ENCODE measurements at places on chromosomes 6 and 20.

DNA sequence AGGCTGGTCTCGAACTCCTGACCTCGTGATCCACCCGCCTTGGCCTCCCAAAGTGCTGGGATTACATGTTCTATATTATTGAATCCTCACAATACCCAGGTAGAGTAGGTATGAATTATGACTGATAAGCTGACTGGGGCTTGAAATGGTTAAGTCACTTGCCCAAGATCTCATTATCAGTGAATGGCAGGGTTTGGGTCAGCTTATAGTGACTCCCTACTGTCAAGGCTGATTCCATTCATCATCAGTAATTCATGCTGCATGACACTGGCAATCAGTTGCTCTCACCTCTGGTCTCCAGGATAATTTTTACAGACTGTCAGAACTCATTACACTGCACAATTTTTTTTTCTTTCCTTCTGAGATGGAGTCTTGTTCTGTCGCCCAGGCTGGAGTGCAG lies 127.6 kb downstream of the KIF13A start:
- no peak for DNase-seq

- DNase-seq = no peak
Observed at GRCh38 chr20:14333721-14334120, 3.7 kb downstream of the FLRT3 start.

DNA sequence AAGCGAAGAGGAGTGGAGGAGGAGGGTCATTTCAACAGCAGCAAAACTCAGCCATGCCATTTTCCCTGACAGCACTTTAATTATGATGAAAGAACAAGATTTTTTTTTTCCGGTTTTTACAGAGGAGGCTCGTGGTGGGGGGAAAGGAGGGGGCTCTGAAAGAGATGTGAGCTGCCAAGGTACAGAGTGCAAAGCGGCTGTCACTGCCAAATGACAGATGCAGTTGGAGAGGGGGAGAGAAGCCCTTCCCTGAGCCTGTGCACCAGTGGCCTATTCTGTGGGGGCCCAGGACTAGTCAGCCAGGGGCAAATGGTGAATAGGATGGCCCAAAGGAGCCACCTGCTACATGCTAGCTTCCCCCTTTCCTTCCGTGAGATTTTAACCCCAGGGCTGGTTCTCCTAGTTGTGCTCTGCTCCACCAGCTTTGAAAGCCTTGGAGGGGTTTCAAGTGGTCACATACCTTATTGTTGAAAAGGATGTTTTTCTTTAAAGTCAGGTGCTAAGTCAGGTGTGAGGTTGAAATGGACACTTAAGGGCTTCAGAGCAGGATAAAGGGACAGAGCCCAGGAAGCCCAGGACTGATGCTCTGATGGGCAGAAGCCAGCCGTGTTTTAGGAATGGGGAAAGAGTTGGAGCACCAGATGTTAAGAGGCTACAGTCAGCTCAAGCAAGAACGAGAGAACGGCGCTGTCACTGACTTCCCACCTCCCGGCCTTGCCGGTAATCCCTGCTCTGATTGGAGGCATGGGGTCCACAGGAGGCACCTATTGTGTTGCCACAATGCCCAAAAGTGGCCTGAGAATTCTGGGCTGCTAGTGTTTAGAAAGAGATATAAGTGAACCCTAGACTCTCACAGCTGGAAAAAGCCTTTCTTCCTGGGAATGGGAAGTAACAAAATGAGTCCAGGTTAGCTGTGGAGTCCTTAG lies 24.8 kb downstream of the GNAS start:
- no peak for DNase-seq

- DNase-seq = peak; percentile 64
Observed at GRCh38 chr6:137309078-137309762, 90.0 kb upstream of the IFNGR1 start.

DNA sequence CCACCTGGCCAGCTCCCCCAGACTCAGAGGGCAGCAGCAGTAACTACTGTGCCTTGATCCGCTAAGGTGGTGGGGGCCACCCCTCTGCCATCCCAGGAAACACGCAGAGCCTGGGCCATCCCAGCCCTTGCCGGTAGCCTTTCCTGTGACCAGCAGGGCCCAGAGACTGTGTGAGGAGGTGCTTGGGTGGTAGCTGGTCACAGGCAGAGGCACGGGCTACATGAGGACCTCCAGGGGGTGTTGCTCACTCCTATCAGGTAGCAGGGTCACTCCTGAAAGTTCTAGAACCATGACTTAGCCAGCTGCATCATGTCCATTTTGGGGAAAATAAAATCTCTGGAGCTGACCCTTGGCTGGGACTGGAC lies 22.8 kb downstream of the PCMTD2 start:
- no peak for DNase-seq

- DNase-seq = no peak
Observed at GRCh38 chr20:23078351-23079015, 7.6 kb downstream of the CD93 start.

- no peak for DNase-seq
Observed at GRCh38 chr6:169957351-169957963, 206.0 kb downstream of the ERMARD start.

DNA sequence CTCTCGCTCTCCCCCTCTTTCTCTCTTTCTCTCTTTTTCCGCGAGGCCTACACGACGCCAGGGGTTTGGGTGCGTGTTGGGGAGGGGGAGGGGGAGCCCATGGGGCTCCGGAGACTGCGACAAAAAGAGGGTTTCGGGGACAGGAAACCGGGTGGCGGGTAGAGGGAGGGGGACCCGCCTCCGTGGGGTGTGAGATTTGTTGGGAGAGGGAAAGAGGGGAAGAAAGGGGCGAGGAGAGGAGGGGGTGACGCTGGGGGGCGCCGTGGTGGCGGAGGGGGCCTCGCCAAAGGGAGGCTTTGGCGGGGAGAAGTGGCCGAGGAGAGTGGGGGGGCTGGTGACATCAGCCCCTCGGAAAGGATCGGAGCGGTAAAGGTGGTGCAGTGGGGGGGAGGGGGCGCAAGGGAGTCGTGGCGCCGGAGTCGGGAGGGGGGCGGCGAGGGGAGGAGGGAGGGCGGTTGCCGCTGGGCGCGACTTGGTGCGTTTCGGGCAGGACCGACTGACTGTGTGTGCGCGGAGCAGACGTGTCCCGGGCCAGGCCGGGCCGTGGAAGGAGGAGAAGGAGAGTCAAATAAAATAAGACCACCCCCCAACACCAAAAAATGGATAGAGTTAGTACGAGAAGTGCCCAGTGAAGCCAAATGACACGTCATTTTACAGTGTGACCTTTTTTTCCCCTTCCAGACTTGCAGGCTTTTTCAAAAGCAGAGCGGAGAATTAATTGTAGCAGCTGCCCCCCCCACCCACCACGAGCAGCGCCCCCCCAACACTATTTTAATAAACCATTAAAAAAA lies 39.8 kb downstream of the GNAS start:
- peak; percentile 91 for DNase-seq

DNA sequence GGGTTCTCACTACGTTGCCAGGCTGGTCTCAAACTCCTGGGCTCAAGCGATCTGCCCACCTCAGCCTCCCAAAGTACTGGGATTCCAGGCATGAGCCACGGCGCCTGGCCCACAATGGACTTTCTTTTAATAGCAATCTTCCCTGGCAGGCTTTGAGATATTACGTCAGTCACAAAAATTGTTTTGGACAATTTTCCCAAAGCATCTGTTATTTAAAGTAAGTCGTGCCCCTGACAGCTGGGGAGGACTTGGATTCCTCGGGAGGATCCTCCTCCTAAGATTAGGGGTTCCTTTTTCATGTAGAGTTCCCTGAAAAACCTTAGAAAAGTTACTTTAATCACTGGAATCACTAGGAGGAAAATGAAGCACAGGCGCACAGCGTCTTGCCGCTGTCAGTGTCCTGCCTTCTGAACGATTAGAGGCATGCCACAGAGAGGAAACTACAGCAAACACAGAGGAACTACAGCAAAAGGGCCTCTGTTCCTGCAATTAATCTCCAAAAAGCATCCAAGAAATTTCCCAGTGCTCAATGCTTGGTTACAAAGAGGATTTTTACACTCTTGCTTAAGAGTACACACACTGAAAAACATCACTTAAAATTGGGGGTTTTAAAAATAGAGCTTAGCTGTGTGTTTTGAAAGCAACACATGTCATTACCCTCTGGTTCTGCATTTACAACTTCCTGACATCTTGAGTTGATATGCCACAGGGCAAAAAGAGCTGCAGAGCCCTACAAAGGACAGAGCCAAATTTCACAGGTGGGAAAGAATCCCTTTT lies 4.5 kb downstream of the ACSS1 start:
- no peak for DNase-seq

- no peak for DNase-seq
Observed at GRCh38 chr20:39605908-39606307, 643.8 kb downstream of the DHX35 start.

DNA sequence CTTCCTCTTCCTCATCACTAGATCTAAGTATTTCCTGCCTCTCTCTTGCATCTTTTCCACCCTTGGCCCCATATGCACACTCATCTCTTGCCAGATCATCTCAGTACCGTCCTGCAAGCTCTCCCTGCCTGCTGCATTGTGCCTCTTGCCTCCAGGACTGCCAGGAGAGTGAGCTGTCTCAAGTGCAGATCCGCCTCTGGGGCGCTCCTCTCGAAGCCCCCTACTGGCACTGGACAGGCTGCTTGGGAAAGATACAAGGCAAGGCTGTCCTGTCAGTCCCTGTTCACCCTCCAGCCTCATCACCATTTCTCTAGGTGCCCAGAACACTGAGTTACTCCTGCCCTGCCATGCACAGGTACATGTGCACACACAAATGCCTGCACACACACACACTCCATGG lies 10.2 kb downstream of the SYNDIG1 start:
- DNase-seq = no peak

GRCh38 chr6:37495244-37495934 lies 4.3 kb downstream of the CCDC167 start:
- DNase-seq = no peak

DNA sequence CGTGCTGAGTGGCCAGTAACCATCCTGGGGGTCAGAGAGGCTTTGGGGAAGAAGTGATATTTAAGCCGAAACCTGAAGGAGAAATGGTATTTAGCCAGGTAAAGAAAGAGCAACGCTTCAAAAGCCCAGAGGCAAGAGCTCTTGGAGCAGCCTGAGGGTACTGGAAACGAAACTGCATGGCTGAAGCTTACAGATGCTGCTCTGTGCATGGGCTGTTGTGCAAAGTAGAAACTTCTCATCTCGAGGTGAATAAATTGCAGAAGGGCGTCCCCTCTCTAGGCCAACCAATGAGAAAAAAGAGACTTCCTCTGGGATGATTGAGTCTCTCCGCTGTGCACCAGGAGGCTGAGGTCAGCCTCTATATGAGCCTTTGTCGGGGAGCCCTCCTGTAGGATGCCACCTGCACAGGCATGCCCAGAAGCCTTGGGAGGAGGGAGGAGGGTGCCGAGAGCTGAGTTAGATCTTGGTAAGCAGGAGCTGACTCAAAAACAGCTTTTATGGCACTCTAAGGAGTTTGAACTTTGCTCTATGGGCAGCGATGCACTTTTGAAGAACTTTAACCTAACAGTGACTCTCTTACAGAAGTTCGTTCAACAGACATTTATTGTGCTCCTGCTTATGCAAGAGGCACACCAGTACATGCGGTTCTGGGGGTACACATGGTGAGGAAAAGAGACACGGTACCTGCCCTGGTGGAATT lies 61.6 kb upstream of the EDN1 start:
- no peak for DNase-seq

GRCh38 chr6:39080246-39080875 lies 31.8 kb downstream of the GLP1R start:
- no peak for DNase-seq

DNA sequence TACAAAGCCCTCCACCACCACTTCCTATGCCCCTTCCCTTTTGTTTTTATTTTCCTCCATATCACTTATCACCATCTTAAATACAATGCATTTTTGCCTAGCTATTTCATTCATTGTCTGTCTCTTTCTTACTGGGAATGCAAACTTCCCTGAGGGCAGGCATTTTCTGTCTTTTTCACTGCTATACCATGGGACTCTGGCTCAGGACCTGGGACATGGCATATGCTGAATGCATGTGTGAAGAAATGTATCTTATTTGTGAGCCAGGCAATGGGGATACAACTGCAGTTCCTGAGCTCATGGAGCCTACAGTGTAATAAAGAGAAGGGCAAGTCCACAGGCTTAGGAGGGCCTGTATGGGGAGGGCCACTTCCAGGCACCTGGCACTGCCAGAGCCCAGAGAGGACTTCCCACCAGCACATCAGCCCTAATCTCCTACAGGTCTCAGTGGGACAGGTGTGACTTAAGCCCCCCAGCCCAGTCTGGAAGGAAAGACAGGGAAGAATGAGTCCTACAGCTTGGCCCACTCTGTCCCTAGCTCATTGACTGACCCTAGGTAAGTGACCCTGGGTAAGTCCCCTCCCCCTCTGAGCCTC lies 43.2 kb downstream of the TFEB start:
- DNase-seq = no peak

GRCh38 chr6:55496201-55496600 lies 82.8 kb downstream of the HMGCLL1 start:
- no peak for DNase-seq

Measured in DND-41 (cell line).